CD4-positive, alpha-beta T cell treated with Interleukin-2 at 100 ng/mL for 4 hours (primary cell): ENCODE measurements at places on chromosomes 5 and 9.

DNA sequence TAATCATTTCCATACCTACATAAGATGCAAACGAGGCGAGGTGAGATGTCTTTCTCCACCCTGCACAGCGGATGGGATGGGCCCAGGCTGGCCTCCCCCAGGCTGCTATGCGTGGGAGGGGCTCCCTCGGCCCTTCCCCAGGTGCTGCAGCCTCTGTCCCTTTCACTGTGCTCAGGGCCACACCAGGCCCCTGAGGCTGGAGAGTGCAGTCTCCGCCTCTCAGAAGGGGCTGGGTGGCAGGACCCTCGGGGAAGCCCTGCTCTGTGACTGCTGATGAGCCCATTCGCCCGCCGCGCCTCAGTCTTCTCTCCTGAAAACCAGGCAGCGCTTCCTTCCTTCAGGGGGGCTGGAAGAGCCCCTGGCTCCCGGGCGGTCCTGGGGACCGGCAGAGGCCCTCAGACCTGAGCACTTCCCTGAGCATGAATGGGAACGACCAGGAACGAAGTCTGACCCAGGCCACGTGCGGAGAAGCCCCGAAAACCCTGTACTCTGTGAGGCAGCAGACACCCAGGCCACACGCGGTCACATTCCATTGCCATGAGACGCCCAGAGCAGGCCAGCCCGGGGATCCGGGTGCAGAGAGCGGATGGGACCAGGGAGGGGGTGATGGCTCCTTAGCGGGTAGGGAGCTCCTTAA is 21.9 kb upstream of the NOTCH1 start:
- DNase-seq, result no peak

- DNase-seq, result no peak
Observed at GRCh38 chr5:156883316-156883875, 33.3 kb downstream of the PPP1R2B start.

DNA sequence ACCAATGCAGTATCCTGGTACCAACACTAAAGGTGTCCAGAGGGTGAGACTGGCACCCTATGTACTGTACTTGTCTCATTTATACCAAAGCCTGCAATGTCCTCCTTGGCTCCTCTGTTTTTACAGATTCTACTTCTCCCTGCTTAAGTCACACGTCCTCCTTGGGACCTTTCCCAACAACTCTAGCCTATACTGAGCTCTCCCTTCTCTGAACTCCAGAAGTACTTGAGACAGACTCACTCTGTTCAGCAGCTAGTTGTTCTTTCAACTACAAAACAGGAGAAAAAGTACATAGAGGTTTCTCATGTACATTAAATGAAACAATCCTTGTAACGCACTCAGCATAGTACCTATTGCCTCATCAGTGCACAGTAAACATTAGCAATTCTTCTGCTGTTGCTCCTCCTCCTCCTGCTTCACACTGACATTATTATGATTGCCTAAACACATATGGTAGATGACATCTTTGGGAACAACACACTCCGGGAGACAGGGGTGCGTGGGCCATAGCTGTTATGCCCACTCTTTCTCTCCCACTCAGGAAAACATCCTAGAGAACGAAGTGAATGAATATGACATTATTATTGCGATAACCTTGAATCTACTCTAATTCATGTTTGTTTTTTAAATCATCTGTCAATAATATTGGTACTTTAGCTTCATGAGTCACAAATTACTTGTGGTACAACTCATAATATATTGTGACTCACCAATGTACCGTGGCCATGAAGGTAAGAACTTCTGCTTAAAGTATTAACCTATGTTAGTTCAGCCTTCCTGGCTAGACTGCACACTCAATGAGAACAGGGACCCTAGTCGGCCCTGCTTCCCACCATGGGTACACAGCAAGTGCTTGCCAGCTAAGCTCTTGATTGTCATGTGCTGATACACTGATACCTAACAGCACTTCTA is 180.3 kb upstream of the ADRA1B start:
- DNase-seq, result no peak

GRCh38 chr9:15711931-15712330 is 159.1 kb downstream of the CCDC171 start:
- no peak for DNase-seq

DNA sequence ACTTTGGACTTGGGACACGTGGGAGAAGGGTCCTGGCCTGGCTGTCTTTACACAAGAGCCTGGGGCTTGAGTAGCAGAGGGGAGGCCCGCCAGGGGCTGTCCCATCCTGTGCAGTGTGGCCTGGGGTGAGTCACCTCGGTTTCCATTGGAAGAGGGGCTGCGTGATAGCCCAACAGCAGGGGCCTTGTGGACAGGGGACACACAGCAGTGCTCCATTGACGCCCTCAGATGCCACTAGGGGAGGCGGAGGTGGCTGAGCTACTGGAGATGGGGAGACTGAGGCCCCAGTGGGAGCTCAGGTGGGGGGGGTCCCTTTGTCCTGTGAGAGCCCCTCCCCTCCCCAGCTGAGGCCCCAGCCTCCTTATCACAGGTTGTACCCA is 50.0 kb upstream of the RNU6ATAC start:
- DNase-seq, result no peak

- peak; percentile 18 for DNase-seq
Observed at GRCh38 chr9:126982215-126983002, 67.8 kb downstream of the RALGPS1 start.

GRCh38 chr9:36118706-36119105 is 17.8 kb upstream of the GLIPR2 start:
- DNase-seq, result no peak

- DNase-seq, result no peak
Observed at GRCh38 chr5:169964246-169964645, 16.0 kb downstream of the INSYN2B start.
